ENCODE measurements at places on chromosomes 11 and 22. TPM values are rescaled to one million over a fixed set of nuclear protein-coding genes. Genes with fewer than 3 reads are reported as not detected.

DNA sequence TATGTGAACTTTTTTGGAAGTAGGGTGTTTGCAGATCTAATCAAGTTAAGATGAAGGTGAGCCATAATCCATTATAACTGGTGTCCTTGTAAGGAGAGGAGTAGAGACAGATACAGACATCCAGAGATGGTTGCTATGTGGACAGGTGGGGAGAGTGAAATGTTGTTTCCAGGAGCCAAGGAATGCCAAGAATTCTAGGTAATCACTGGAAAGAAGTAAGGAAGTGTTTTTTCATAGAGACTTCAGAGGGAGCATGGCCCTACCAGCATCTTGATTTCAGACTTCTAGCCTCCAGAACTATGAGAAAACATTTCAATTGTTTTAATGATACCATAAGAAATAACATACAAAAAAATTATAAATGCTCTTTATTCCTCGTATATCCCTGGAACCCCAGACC, 320.5 kb upstream of the ANO3 start:
- no peak for DNase-seq

DNA sequence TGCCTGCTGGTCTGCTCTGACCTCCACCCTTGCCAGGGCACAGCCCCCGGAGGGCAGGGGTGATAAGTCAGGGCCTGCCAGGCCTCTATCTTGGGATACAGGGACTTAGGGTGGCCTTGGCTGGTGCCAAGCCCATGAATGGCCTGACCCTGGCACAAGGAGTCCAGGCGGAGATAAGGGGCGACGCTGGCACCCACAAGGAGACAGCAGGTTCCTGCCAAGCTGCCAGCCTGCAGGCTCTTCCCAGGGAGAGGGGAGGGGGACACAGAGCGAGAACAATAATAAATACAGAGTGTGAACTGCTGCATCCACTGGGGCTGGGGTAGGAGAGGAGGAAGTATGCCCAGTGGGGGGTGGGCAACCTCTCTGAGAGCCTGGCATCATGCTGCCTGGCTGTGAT, 978 bp downstream of the CSDC2 start:
- no peak for DNase-seq

DNA sequence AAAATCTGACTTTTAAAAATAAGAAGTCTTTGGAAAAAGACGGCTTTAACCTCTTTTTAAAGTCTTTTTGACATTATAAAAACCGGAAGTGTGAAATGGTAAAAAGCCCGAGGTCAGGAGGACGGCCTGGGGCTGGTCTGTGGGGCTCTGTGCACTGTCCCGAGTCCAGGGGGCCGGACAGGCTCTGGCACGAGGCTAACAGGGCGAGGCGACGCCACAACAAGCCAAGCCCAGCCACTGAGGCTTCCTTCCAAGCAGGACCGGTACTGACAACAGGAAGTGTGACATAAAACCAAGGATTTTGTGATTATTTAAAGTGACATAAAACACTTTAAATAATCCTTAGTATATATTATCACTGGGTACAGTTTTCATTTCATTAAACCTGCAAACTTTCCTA, 39.2 kb downstream of the BRD1 start:
- DNase-seq, result peak; percentile 70

TNNT3 gene
- 5,084 TPM for polyA plus RNA-seq

GRCh38 chr11:86917589-86917988, 37.6 kb downstream of the FZD4 start:
- DNase-seq, result no peak

DNA sequence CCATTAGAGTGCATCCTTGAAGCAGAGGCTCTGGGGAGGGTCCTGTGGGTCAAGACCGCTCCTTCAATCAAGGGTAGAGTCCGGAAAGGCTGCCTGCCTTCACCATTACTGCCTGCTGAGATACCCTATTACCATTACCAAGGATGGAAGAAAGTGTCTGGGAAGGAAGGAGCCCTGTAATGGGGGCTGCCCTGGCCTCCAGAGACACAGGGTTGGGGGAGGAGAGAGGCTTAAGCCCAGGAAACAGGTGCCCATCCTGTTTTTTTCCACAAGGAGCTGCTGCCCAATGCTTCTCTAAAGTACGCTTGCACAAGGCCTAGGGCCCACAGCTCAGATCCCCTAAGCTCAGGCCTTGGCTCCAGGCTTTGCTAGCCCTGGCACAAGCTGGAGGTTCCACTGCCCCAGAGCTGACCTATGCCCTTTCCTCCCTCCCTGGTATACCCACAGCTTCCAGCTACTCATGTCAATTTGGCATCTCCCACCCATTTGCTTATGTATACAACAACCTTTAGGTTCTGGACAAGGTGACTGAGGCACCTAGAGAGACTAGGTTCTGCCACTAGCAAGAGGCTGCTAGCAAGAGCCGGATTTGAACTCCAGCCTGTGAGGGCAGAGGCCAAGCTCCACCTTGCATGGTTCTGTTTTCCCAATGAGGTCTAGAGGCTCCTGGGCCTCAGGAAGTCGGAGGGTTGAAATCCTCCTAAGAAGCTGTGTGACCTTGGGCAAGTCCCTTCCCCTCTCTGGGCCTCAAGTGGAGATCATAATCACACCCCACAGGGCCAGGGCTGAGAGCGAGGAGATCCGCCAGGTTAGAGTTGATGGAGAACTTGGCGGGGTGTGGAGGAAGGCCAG, 1.5 kb upstream of the PLCB3 start:
- DNase-seq, result no peak
